ENCODE measurements at places on chromosomes 13 and 19.
A peak's percentile ranks its signal among the peaks of the same experiment; 100 is the strongest.

DNA sequence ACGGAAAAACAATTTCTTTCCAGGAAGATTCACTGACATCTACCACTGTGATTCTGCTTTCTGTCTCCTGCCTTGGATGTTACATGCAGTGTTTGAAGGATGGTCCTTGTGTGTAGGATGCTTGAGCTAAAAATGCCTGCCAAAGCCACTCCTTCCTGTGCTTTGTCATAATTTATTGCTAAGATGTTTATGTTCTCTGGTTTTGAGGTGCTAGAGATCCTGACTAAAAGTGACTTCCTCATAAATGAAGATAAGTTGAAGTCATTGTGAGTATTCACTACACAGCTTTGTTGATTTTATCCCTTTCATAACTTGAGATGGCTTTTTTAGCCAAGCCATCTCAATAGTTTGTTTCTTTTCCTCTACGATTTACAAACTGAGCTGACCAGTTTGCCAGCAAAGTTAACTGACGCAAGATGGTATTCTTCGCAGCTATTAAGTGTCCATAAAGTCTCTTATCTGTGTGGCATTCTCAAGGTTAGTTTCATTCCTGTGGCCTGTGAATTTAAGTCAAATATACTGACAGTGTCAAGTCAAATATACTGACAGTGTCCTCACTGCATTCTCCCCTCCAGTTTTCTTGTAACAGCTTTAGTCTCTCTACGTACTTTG lies 15.7 kb upstream of the FBXL3 start:
- DNase-seq: no peak

GRCh38 chr13:106415971-106416370 lies 119.5 kb downstream of the EFNB2 start:
- DNase-seq: no peak

DNA sequence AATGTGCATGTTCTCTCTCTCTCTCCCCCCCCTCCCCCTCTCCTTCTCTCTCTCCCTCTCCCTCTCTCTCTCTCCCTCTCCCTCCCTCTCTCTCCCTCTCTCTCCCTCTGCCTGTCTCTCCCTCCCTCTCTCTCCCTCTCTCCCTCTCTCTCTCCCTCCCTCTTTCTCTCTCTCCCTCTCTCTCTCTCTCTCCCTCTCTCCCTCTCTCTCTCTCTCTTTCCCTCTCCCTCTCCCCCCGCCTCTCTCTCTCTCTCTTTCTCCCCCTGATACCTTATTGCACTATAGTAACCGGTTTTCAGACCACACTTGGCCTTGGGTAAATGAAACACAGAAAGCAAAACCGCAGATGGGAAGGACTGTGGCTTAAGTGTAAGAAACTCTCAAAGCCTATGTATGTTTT lies 34.7 kb upstream of the SPACA7 start:
- no peak for DNase-seq

DNA sequence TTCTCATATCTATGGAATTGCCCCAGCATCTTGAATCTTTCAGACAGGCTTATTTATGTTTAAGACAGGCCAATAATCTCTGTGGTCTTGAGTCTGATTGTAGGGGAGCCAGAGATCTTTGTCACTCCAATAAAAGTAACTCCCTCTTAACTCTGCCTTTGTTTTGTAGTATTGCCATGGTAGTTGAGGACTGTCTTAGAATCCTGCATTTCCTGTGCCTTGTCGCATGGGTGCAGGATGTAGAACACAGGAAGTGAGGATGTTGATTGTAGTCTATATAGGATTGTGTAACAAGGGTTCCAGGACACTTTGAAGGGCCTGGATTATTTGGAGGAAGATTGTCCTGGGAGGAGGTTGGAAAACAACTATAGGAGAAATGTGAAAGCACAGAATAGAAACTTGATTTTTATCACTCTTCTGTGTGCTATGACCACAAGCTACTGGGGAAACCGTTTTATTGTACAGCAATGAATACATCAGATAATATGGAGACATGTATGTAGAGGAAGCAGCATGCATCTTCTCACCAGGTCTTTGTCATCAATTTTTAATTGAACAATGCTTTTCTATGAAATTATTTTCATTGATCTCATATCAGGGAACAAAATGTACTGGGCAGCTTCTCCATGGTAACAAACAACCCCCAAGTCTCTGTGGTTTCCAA lies 411.7 kb downstream of the FGF9 start:
- no peak for DNase-seq

DNA sequence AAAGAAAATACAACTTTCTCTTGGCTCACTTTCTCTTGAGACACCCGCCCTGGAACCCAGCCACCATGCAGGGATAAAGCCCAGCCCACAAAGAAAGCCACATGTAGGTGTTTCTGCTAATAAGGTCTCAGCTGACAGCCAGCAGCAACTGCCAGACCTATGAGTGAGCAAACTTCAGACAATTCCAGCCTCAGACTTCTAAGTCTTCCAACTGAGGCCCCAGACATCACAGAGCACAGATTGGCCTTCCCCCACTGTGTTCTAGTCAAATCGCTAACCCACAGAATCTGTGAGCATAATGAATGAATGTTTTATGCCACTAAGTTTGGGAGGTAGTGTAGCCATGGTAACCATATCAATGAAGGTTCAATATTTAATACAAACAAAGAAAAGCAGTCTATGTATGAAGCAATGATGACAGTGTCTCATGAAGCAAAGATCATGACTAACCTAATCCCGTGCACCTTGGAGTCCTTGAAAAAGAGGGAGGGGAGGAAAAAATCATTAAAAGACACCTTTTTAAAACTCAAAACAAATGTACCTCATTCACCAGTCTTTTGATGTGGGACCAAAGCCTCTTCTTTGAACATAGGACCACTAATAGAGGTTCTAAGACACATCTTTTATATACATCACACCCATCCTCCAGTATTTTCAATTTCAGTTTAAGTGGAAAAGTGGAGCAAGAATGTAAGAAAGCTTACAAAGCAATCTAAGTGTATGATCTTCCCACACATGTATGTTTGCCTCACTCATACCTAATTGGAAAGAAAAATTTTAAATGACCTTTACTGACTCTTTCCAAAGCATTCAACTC lies 6.2 kb downstream of the MRPS31 start:
- peak; percentile 63 for DNase-seq

All from stimulated activated naive CD8-positive, alpha-beta T cell treated with anti-CD3 and anti-CD28 coated beads, Interleukin-15, Interleukin-2, amounts not matched to agents 100 U/mL and 50 U/mL, for 24 hours (primary cell).